ENCODE measurements at places on chromosomes 2 and 18.

DNA sequence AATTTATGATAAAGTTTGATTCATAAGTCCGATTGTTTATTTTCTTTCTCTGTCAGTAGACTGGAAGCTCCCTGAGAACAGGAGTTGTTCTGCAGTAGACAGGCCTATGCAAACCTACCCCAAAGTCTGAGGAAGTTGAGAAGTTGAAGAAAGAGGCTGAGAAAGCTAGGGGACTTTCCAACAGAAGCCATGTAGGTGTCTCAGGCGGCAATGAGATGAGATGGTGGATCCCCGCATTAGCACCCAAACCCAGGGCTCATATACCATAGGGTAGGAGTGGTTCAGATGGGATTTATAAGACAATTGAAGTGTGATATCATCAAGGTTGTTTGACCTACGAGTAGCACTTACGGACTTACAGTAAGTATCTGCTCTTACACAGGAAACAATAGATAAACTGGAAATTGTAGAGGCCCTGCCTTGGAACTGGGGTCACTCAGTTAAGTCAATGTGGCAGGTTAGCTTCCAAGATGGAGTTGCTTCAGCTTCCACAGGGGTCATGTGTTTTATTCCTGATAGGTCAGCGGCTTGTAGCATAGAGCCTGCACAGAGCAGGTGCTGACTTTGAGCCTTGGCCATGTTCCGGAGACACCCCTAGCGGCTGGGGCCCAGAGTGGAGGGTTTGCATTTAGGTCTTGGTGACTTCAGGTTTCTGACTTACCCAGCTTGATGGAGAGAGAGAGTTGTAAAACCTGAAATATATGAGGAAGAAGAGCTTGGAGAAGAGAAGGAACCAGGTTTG lies 2.3 kb upstream of the PSD4 start:
- DNase-seq = no peak

GRCh38 chr2:46978723-46979122 lies 63.1 kb upstream of the MCFD2 start:
- no peak for DNase-seq

DNA sequence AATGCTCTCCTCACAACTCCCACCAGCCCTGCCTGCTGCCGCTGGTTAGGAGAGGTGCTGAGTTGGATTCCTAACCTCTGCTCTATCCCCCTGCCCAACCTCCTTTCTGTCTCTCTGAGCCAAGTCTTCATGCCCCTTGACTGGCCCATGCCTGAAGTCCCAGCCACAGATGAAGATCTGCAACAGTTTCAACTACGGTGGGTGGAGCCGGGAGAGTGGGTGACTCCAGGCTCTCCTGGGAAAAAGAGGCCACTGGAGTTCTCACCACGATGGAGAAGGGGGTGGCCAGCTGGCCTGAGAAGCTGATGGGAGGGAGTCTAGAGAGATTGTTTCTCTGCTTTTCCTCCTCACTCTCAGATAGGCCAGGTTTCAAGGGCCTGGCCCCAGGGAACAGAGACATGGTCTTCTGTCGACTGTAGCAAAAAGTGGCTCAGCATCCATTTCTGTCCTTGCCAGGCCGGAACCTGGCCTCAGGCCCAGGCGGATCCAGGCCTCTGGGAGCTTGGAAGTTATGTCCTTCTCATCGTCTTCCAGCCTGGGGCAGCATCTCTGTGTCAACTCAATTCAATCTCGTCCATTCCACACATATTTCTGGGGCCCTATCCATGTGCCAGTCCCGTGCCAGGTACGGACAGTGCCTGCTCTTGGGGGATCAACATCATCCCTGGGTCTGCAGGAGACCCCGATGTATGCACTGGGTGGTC lies 75.3 kb downstream of the INHBB start:
- DNase-seq = no peak

GRCh38 chr2:221262651-221263050 lies 309.5 kb downstream of the EPHA4 start:
- no peak for DNase-seq

DNA sequence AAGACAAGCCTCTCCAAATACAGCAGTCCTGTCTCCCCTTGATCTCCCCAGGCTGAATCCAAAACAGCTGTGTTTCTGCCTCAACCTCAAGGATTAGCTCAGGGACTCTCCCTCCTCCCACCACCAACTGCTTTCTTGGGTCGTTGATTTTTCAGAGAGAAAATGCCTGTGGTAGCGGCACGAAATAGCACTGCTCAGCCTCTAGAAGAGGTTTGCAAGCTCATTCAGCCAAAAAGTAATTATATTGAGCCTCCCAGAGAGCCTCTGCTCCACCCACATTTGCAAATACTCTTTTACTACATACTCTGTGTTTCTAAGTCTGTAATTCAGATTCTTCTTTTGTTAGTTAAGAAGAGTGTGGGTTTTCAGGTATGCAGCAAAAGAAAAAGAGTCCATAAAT lies 396.4 kb upstream of the TNP1 start:
- DNase-seq = no peak

GRCh38 chr2:175253871-175254270 lies 72.4 kb upstream of the ATP5MC3 start:
- DNase-seq = no peak

GRCh38 chr2:88729061-88729745 lies 37.7 kb downstream of the RPIA start:
- DNase-seq = no peak

GRCh38 chr2:15823459-15824396 lies 116.6 kb upstream of the MYCN start:
- no peak for DNase-seq

DNA sequence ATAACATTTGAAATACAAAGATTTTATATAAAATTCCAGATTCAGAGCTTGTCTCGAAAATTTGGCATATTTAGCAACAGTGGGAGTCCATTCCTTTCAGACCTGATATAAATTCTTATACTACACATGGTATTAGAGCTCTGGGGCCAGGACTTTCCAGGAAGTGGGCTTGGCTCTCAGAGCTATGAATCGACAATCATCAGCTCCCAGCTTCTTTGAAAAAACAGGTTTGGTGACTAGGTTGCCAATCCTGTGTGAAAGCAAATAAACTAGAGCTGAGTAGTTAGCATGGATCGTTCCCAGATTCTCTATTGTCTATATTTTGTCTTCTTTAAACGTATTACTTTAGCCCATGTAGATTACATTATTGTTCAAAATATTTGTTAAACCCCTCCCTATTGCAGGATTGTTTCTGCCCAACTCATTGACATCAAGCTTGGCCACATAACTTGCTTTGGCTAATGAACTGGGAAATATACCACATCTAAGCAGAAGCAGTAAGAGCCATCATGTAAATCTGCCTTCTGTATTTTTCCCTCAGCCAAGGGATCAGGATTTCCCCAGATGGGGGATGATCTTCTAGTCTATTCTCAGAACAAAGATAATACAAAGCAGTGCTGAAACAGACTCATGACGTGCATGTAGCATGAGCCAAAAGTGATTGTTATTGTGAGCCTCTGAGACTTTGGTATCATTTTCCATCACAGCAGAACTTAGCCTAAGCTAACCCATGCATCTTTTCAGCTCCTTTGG lies 105.4 kb downstream of the KCNH7 start:
- no peak for DNase-seq

Data from SK-N-SH (cell line).